ENCODE measurements at places on chromosomes 6 and 20.
A peak's percentile ranks its signal among the peaks of the same experiment; 100 is the strongest.

DNA sequence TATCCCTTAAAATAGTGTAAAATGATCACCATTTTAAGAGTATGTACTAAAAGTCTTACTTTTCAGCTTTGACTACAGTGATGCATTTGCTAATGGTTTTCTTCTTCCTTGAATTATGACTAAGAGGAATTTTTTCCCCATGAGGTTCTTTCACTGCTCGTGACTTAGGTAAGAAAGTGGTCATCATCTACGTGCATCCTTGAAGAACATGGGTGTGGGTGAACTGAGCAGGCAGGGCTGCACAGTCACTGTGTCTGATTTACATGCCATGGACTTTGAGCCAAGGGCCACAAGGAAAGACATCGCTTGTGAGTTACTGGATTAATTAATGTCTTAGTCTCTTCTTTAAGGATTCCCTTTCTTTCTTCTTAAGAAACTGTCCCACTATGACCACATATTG lies 33.3 kb downstream of the NQO2 start:
- no peak for DNase-seq

- DNase-seq, result no peak
Measured at GRCh38 chr6:1726341-1726768, 116.6 kb downstream of the FOXC1 start.

DNA sequence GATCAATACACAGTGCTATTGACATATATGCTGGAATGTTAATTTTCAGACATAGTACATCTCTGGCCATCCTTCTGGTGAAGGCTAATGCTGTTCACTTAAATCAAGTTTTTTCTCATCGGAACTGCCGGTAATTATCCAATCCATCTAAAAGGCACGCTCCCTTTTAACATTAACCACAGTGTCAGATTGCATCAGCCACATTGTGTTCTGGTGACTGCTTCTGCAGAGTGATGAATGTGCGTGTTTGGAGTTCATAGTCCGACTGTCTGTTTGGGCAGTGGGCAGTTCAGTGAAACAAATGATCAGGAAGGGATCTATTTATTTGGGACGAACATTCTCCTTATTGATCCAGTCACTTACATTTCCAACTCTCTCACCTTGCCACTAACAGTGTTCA lies 49.5 kb downstream of the SOBP start:
- DNase-seq, result no peak

GRCh38 chr20:5085380-5085779 lies 34.4 kb downstream of the PCNA start:
- DNase-seq, result no peak

- DNase-seq, result no peak
Measured at GRCh38 chr6:7798751-7799150, 72.9 kb downstream of the BMP6 start.

- DNase-seq, result no peak
Measured at GRCh38 chr6:136189104-136189503, 61.0 kb downstream of the MTFR2 start.

GRCh38 chr6:149289192-149289781 lies 28.2 kb upstream of the TAB2 start:
- no peak for DNase-seq

DNA sequence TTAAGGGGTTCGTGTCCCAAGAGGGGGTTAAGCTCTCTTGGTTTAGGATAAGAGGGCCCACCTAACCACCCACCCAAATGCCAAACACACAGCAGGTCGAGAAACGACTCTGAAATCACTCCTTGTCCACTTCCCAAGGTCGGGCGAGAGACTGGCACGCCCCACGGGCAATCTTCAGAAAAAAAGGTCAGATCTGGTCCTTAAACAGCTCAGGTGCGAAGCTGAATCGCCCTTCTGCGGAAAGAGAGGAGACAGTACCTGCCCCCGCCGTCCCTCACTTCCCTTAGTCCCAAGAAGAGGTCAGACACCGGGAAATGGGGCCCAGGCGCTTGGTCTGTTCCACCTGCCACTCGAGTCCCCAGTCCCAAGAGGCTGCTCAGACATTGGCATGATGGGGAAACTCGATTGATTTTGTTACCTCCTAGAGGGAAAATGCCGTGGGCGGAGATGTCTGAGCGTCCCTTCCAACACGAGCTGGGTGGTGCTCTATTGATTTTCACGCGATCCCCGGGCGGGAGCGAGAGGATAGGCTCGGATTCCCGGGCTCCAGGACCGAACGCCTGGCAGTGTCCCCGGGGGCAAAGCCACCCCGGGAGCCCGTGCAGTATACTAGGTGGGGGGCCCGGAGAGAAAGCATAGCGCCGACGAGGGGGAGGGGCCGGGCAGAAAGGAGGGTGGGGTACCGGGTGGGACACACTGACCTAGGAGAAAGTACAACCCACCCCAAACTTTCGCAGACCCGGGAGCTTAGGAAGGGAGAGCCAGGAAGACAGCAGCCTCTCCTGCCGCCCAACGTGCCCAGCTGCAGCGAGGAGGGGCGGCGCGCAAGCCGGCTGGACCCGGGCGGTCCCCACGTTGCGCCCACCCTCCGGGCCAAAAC lies 1.1 kb upstream of the SAMD5 start:
- DNase-seq, result no peak

GRCh38 chr6:31676322-31676903 lies 4.5 kb downstream of the LY6G5C start:
- no peak for DNase-seq

DNA sequence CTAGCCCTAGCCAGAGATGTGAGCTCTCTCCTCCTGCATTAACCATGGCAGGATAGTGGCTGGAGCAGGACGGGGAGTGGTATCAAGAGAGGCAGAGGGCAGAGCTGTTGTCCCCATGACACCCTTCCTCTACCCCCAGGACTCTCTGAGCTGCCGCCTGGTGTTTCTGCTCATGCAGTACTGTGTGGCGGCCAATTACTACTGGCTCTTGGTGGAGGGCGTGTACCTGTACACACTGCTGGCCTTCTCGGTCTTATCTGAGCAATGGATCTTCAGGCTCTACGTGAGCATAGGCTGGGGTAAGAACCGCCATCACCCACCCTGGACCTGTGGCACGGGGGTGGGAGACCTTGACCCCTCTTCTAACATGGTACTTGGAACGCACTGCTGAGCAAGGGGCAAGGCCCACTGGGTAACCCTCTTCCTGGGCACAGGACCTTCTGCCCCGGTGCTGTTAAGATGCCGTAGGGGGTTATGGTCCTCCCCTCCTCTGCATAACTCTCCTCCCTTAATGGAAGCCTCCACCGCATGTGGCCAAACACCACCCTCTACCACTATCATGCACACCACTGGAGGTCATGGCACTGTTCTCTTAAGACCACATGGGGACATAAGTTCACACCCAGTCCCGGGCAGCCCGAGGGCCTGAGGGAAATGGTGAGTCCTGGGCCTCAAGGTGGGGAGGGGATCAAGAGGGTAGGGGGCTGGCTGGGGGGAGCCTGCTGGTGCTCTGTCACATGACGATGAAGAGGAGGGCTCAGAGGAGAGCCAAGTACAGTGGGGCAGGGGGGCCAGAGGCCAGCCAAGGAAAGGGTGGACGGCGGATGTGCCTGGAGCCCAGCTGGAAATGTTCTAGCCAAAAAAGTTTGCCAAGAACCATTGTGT lies 25.1 kb downstream of the GLP1R start:
- peak; percentile 66 for DNase-seq

GRCh38 chr6:147756891-147757290 lies 248.4 kb downstream of the SAMD5 start:
- DNase-seq, result no peak

- DNase-seq, result no peak
Measured at GRCh38 chr6:50264995-50265571, 215.4 kb upstream of the DEFB112 start.

DNA sequence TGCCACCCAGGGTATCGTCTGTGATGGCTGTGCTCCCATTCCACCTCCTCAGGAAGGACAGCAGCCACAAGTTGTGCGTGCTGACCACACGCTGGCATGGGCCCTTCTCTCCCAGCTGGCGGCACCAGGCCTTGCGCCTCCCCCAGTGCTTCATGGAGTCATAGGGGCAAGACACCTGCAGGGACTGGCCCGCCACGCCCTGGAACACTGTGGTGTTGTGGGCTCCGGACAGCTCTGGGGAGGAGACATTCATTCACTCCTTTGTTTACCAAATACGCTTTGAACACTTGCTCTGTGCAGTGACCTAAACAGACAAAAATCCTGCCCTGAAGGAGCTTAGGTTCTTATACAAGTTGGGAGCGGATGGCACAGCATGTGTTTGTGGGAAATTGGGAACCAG lies 1.5 kb downstream of the TREM2 start:
- DNase-seq, result no peak

GRCh38 chr6:116812051-116812650 lies 16.7 kb downstream of the GPRC6A start:
- no peak for DNase-seq

DNA sequence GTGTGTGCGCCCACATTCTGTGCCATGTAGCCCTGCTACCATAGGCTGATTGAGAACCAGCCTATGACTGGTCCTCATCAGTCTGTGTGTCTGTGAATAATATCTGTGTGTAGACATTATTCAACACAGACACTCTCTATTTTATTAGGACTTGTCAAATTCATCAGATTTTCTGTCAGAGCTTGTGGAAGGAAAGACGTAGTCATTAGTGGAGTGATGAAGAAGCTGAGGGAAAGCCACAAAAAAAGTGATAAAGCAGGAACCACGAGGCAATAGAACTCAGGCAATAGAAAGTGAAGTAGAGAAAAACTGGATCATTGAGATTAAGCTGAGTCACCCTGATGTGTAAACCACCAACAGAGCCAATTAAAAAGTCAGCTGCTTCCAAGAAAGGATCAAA lies 122.2 kb upstream of the MARCKS start:
- DNase-seq, result no peak

DNA sequence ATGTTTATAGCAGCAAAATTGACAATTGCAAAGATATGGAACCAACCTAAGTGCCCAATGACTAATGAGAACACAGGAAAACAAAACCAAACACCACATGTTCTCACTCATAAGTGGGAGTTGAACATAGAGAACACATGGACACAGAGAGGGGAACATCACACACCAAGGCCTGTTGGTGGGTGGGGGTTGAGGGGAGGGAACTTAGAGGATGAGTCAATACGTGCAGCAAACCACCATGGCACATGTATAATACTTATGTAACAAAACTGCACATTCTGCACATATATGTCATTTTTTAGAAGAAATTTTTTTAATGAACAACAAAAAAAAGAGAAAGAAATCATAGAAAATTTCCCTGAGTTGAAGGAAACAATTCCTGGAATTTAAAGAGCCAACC lies 3.9 kb downstream of the EPM2A start:
- DNase-seq, result no peak

DNA sequence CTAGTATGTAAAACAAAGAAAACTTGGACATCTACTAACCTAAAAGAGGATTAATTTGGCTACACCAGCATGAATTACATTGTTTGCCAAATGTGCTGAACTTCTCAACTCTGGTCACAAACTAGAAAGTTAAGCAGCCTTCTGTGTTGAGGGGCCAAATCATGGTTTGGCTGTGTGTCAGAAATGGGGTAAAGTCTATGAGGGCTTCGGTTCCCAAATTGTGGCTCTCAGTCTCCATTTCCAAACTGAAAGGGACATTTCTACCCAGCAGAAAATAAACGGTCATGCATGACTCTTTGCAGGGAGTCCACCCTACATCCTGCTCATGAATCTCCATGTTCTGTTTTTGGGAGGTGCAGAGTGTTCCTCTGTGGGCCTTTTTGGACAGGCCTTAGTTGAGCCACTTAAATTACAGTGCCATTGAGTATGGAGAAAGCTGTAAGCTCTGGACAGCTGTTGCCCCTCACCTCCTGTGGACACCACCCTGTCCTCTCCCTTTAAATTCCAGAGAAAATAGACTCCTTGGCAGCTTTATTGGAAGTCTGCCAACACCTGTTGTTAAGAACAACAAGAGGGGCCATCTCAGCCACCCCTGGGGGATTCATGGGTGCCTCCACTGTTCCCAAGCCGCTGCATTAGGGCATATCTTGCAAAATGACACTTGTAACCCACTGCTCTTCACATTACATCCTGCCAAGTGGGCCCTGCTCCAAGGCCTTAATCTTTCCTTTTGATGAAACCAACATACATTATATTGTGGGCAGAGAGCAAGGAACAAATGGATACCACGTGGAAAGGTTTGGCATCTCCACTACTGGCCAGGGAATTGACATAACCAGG lies 27.5 kb upstream of the SNRPC start:
- no peak for DNase-seq

- no peak for DNase-seq
Measured at GRCh38 chr20:32036716-32037485, 15.1 kb upstream of the HCK start.

DNA sequence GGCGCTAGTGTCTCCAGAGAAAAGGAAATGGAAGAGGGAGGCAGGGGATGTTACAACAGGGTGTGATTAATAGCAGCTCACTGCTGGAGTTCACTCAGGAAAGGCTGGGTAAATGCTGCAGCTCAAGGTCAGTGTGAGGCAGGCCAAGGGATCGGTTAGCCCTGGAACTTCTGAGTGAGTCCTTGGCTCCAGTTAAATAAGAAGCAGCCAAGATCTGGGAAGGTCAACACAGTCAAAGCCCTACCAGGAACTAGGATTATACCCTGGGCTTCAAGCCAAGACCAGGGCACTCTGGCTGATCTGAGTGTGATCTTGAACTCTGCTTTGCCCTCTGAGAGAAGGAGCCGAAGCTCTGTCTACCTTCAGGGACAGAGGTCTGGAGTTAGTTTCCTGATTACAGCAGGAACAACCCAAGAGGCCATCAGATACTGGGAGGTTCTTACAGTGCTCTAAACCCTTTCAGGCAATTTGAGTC lies 44.3 kb downstream of the TPD52L1 start:
- DNase-seq, result no peak

- DNase-seq, result no peak
Measured at GRCh38 chr6:12957321-12958051, 240.9 kb downstream of the PHACTR1 start.

DNA sequence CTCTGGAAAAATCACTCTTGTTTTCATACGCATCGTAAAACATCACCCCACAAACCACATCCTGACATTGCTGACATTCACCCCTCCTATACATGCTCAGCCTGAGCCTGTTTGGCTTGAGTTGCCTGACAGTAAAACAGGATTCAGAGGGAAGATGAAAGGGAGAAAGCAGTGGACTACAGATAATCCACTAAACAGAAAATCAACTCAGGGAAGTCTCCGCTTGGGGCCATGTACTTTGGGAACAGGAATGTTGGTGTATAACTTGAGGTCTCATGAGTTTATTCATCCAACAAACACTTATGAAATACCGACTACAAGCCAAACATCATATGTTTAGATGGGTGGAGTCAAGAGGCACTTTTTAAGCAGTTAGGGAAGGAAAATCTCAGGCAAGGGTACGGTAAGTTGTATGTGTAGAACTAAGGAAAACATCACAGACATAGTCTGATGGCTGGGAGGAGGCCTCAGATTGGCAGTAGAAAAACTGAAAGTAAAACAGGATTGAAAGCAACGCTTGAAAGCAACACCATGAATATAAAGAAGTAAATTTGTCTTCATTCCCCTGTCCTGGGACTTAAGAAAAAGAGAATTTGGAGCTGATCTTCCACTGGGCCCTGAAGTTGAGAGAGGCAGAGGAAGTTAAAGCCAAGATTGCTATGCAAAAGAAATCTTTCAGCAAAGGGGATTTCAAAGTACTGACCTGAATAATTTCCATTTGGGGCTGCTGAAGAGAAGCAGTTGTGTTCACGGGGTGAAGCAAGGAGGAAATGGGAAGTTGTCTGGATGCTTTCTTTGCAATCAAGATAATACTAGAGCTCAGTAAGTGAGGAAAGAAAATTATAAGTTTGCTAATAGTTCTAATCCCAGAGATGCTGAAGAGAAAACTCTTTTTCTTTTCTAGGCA lies 28.8 kb downstream of the PDE7B start:
- DNase-seq, result no peak

All from suprapubic skin (tissue), 4 donors.